ENCODE measurements at places on chromosomes 13 and 19.

DNA sequence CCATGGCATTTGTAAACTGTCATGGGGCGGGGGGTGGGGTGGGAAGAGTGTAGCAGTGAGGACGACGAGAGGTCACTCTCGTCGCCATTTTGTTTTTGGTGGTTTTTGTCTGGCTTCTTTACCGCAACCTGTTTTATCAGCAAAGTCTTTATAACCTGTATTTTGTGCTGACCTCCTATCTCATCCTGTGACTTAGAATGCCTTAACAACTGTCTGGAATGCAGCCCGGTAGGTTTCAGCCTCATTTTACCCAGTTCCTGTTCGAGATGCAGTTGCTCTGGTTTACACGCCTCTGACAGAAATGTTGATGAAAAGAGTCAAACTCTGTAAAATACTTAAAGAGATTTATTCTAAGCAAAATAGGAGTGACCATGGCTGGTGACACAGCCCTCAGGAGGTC is 852.0 kb downstream of the DACH1 start:
- no peak for DNase-seq

GRCh38 chr13:101292711-101293110 is 123.6 kb downstream of the NALCN start:
- no peak for DNase-seq

- no peak for DNase-seq
Measured at GRCh38 chr13:85650613-85651012, 148.6 kb downstream of the SLITRK6 start.

DNA sequence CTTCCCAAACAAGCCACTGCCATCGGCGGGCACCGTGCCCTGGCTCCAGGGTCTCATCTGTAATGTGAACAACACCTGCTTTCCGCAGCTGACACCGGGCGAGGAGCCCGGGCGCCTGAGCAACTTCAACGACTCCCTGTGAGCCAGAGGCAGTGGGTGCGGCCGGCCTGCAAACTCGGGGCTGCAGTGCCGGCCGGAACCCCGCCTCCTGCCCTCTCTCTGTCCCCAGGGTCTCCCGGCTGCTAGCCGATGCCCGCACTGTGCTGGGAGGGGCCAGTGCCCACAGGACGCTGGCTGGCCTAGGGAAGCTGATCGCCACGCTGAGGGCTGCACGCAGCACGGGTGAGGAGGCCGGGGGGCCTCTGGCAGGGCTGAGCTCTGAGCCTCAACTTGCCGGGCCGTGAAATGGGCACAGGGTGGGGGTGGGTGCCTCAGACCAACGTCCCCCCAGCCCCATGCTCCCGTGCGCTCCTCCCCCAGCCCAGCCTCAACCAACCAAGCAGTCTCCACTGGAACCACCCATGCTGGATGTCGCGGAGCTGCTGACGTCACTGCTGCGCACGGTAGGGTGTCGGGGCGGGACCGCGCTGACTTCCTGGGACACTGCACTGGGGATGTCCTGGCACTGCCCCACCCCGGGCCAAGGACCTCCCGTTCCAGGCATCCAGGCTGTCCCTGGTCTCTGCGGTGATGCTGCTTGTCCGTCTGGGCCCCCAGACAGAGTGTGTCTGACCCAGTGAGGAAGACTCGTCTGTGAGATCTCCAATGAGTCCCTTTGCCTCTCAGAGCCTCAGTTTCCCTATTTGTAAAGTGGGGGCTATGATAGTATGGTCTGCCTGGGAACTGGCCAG is 2.2 kb downstream of the ABCA7 start:
- peak; percentile 23 for DNase-seq

DNA sequence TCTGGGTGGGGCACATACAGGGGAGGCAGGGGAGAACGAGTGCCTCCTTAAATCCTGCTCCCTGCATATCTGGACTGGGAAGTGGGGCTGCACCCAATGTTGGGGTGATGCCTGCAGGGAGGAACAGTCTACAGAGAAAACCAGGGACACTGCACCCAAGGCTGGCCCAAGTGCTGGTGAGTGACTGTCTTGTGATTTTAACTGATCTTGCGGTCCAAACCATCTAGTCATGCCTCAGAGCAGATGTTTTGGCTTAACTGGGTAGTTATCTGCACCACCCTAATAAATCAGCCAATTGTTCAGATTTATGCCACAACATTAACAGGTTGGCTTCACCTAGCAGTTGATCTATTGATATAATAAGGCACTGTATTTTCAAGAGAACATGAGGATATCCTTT is 219.2 kb upstream of the IRS2 start:
- DNase-seq, result no peak

- no peak for DNase-seq
Measured at GRCh38 chr19:51294977-51295375, 16.5 kb upstream of the IGLON5 start.

GRCh38 chr13:91349992-91350911 is 2.8 kb downstream of the MIR17HG start:
- DNase-seq, result no peak

GRCh38 chr19:35498220-35498619 is 8.0 kb upstream of the KRTDAP start:
- DNase-seq, result no peak

DNA sequence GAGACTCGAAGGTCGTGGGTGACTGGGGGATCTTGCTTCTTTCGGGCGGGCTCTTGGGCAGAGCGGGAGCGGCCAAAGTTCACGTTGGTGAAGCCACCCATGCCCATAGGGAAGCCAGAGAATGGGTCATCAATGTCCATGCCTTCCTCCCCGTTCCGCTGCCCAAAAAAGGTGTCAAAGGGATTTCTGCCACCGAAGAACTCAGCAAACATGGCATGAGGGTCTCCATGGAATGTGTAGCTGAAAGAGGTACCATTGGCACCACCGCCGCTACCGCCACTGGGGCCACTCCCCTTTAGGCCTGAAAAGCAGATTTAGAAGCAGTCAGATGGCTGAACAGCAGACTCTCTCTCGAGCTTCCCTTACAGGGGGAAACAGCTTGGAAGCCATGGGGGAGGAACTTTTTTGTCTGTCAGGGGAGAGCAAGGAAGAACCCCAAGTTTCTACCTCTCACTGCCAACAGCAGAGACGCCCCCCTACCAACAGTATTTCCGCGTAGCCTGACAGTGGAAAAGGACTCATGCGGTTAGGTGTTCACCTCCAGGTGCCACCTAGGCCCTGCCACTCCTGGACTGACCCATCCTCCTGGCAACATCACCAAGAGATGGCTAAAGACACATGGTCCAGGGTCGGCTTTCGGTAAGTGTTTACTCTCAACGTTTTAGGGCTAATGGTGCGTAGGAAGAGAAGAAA is 1.3 kb downstream of the DNAJB1 start:
- no peak for DNase-seq

DNA sequence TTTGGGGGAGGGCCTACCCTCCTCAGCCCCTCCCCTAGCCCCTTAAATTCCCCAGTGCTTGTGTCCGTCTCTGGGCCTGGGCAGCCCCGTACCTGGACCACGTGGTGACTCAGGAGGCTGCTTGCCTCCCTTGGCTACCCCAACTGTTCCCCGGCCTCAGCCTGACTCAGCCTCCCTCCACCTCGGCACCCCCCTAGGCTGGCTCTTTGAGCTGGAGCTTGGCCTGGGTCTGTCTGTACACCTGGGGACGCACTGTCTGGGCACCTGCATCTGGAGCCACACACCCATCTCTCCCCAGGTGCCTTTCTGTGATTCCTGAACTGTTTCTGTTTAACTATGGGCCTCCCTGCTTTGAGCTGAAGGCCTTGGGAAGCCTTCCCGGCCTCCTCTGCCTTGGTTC is 1.8 kb upstream of the KLK14 start:
- DNase-seq, result no peak

Measured in NCI-H345 (cell line).